ENCODE measurements at places on chromosomes 3 and 15.

DNA sequence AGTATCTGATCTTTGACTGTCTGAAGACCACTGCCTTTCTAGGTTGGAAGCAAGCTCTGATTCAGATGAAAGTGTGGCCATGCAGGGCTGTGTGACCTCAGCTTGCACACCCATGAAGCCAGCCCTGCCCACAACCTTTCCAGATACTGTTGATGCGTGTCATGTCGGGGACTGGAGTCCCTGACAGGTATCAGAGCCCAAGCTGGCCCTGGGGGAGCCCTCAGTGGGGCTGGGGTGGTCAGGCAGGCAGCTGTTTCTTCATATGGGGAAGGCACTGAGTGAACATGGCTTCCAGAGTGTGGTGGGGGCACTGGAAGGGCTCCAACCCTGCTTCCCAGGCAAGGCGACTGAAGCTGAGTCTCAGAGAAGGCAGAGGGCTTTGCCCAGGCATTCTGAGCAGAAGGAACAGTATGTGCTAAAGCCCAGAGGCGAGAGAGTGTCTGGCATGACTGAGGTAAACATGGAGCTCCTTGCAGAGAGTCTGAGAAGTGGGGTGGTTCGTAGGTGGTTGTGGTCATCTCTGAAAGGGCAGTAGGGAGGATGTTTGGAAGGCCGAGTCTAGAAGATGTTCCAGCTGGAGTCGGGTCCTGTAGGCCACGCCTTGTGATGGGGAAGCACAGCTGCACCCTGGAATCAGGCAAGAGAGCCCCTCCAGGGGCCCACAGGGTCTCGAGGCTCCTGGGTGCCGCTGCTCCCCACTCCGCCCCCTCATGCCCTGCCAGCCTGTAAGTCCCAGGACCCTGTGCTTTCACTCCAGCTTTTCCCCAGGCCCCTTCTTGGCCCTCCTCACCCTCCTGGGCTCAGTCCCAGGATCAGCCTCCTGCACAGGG lies 122.2 kb downstream of the EEFSEC start:
- no peak for DNase-seq

DNA sequence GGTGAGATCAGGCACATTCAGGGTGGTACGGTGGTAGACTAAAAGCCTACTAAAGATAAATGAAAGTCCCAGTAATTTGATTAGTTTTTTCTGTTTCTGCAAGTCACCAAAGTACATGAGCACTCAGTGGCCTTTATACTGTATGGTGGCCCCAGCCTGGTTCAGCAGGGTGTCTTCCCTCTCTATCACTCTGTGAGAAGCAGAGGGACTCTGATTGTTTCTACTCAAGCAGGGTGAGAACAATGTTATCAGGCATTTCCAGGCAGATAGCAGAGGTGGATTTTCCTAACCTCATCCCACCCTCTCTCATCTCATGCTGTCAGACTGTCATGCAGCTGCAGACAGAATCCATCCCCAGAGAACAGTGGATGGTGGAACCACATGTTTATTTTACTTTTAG lies 71.5 kb upstream of the BFSP2 start:
- no peak for DNase-seq

DNA sequence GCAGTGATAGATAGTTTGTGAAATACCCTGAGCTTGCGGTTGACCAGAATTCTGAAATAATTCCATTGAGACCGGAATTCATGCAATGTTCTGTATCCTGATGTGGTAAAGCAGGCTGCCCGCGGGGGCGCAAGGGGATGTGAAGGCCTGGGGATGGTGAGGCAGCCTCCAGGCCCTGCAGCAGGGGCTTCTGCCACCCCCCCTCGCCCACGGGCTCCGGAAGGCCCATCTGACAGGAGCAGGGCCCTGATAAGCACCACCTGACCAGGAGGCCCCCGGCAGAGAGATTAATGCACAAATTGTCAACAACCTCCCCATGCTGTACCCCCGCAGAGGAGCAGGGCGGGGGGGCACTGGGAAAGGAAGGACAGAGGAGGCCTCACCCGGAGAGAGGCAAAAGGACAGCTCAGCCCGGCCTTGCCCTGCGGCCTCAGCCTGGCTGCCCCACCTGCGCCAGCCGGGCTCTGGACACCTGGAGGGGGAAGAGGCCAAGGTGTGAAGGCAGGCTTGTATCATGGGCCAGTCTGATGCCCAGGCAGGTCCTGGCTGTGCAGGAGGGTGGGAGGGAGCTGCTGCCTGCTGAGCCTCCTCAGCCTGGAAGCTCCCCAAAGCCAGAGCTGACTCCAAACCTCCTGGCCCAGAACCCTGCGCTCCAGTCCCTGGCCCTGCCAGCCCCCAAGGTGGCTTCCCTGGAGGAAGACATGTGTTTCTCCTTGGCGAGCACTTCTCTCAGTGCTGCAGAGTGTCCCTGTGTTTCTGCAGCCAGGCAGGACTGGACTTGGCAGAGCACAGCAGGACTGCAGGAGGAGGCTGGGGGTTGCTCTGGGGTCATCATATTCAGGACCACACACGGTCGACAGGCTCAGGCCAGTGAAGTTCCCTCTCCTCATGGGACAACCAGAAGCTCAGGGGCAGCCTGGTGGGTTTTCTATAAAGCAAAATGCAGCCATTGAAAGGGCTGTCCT lies 46.5 kb downstream of the RPN1 start:
- no peak for DNase-seq

GRCh38 chr3:196726788-196727675 lies 12.6 kb upstream of the PAK2 start:
- DNase-seq = no peak

GRCh38 chr15:97604677-97605076 lies 355.8 kb upstream of the ARRDC4 start:
- DNase-seq = no peak

- no peak for DNase-seq
Measured at GRCh38 chr3:64152676-64153466, 72.4 kb downstream of the PRICKLE2 start.

DNA sequence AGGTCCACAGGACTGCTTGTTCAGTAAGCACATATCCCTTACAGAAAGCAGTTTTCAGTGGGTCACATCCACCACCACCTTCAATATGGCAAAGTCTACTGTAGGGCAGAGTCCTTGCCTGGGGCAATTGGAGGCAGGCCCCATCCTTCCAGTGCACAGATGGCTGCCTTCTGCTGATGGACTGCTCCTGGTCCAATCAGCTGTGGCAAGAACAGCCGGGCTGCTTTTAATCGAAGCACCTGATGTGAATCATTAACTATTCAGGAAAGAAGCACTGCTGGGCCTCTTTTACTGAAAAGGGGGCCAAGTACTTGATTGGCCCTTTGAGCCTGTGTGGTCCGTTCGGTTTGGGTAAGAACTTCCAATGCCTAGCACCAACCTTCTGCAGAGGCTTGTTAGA lies 24.4 kb downstream of the LARS2 start:
- DNase-seq = no peak

GRCh38 chr3:48338635-48339034 lies 5.2 kb upstream of the SPINK8 start:
- no peak for DNase-seq

GRCh38 chr3:114552527-114552812 lies 258.6 kb downstream of the TIGIT start:
- no peak for DNase-seq

GRCh38 chr3:124266487-124266886 lies 274.6 kb upstream of the ROPN1 start:
- DNase-seq = no peak
